ENCODE measurements at places on chromosomes 16 and 17.

DNA sequence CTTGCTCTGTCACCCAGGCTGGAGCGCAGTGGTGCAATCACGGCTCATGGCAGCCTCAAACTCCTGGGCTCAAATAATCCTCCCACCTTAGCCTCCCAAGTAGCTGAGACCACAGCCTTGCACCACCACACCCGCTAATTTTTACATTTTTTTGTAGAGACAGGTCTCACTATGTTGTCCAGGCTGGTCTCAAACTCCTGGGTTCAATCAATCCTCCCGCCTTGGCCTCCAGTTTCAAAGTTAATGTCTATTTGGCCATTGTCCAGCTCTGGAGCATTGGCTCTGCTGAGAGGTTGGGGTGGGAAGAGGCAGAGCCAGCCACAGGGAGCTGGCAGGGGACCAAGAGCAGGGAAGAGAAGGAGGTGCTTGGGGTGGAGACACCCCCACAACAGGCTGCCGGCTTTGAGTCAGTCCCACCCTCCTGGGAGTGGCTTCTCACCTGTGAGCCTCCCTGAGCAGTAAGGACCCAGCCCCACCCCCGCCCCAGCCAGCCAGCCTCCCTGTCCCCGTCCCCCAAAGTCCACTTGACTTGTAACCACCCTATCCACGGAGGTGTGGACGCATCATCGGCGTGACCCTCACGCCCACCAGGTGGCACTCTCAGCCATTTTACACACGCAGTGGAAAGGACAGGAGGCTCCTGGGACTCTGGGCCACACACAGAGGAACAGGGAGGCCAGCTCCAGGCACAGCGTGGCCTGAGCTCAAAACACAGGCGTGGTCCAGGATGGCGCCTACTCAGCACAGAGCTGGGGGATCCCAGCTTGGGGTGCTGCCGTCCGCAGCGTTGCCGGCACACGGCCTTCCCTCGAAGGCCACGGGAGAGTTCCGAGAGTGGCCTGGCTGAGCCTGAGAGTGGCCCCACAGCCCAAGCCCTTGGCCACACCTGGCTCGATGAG lies 22.8 kb upstream of the PVALEF start:
- peak; percentile 47 for DNase-seq

- DNase-seq: no peak
These were observed 29.3 kb upstream of the CIBAR2 start for GRCh38 chr16:85141491-85142128.

- DNase-seq: no peak
These were observed 13.2 kb upstream of the RPTOR start for GRCh38 chr17:80531400-80531799.

- DNase-seq: no peak
These were observed 3.2 kb downstream of the PITPNA start for GRCh38 chr17:1559047-1560043.

GRCh38 chr17:49681106-49681979 lies 3.4 kb upstream of the SPOP start:
- no peak for DNase-seq

Data from CD8-positive, alpha-beta memory T cell (primary cell).